NCI-H2081 treated with DMSO at 0.1 percent for 48 hours (cell line): ENCODE measurements at places on chromosomes 2 and 18.

GRCh38 chr2:2116657-2117056, 214.4 kb downstream of the MYT1L start:
- no peak for DNase-seq

DNA sequence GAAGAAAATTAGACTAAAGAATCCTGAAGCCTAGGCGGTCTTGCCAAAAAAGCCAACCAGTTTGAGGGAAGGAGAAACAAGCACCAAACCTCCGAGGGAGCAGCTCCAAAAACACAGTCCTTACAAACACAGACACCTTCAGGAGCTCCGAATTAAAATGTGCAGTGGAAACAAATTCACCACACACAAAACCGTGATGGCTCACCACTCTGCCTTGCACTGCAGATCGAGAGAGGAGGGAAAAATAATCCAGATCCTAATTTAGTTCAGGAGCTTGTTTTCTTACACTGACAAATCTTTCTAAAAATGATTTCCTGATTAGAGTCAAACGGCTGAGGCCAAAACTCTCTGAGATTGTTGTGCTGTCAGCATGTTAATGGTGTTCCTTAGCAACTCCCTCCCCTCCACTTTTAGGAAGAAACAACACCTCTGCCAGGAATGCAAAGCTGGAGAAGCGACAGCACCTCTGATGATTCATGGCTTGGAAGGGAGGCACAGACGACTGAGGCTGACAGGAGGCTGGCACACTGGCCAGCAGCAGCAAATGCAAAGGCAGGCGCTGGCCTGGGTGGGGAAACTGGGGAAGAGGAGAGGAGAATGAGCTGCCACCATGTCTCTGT, 249.4 kb upstream of the KLHL29 start:
- no peak for DNase-seq

- peak; percentile 92 for DNase-seq
Measured at GRCh38 chr2:118088051-118089024, at the start of gene INSIG2. Gene INSIG2, plus strand, starts transcription at chr2:118088471. Its CDS starts 8,086 bp downstream, at chr2:118096557.

- no peak for DNase-seq
Measured at GRCh38 chr2:215970425-215970824, 42.9 kb downstream of the MREG start.

DNA sequence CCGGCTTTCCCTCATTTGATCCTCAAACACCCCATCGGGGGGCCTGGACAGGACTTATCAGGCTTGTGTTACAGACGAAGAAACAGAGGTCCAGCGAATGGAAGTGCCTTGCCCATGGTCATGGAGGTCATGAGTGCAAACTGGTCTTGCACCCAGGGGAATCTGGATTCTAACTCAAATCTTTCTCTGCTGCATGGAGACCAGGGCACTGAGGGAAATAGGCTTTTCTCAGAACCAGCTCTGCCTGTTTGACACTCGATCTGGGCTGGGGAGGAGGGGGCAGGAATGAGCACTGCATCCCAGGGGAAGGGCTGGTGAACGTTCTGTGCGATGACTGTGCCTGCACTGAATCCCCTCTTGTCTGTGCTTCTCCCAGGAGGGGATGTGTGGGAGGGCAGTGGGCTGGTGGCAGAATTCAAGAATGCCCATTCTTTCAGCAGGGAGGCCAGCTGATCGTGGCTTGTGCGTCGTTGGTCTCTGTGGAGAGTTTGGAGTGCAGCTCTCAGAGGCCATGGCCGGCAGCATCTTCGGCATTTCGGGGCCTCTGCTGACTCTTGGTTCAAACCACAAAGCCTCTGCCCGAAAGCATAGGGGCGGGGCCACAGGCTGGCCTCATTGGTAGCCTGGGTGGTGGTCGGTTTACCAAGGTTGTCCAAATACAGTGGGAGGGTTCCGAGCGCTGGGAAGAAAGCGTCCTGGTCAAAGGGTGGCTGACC, 171.6 kb downstream of the DDX1 start:
- no peak for DNase-seq

GRCh38 chr2:47842846-47843245, 59.9 kb downstream of the MSH6 start:
- DNase-seq, result no peak

DNA sequence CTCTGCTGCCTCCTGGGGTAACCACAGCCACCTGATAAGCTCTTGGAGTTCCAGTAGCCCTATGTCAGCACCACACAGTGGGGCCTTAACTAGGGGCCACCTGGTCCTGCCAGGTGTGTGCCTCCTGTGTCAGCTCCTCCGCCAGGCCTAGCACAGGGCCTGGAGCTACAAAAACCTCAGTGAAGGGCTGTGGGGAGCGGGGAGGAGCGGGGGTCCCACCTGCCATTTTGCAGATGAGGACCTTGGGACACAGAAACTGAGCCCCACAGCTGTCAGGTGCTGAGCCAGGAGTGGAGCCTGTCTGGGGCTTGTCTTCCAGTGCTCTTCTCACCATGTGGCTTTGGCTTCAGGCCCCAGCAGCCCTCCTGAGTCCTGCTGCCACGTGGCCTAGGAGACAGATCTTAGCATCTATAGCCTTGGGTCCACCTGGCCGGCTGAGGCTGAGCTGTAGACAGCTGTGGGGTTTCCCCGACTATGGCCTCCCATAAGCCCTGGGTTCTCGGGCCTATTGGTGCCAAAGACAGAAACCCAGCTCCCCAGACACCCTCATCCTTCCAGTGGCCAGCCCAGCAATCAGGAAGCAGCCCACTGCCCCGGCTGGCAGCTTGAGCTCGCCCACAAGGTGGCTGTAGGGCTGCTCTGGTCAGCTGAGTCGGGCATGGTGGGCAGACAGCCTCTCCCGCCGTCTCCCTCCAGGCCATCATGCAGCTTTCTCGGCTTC, 104.5 kb upstream of the MCFD2 start:
- DNase-seq, result no peak

- DNase-seq, result no peak
Measured at GRCh38 chr18:78678318-78678695, 301.3 kb upstream of the SALL3 start.

DNA sequence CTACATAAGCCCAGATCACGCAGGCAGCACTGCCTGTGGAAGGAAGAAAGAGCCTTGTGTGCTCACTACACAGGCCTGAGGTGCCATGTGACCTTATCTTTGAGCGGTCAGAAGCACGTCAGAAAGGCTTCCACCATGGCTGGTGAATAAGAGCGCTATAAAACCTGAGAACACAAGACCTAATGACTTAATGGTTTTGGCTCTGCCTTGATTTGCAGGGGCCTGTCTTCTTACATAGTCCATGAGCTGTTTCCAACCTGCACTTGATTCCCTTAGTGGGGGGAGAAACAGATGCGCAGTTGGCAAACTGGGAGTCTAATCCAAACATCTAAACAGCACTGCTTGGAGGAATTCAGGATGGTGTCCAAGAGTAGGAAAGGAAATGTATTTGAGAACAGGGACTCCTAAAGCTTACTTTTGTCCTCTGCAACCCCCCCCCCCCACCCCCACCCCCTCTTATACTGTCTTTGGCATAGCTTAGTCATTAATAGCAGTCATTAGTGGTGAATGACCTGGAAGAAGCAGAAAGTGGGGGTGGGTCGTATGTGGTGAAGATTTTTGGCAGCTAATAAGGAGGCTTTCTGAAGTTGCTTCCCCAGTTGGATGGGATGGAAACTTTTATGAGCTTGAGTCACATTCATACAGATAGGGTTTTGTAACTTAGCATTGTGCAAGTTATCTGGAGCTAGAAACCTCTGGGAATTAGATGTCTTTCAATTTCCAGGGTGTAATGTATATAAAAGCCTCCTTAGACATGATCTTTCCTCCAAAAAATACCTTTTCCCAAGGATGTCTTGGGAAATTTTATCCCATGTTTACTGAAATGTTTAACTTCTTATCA, 454.1 kb downstream of the MEIS1 start:
- DNase-seq, result no peak

- no peak for DNase-seq
Measured at GRCh38 chr18:38651736-38652135, 1086.1 kb upstream of the CELF4 start.

- DNase-seq, result no peak
Measured at GRCh38 chr2:17857021-17857420, 21.4 kb upstream of the KCNS3 start.

DNA sequence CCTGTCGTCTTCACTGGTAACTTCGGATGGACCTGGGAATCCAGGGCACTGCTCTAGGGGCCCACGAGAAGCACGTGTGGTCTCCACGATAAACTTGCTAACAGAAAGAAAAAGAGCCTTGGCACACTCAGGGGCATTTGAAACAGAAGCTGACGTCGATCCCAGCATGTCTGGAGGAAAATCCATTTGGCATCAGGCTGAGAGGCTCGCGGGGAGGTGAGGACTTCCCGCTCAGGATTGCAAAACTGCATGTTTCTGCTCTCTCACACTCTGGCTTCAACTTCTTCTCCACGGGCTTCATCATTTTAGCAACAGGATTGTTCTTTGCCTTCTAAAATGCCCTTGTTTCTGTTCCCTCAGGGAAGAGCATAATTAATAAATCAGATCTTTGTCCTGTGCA, 181.7 kb upstream of the COPS8 start:
- DNase-seq, result no peak

- DNase-seq, result no peak
Measured at GRCh38 chr2:240836781-240837467, 16.9 kb upstream of the KIF1A start.

DNA sequence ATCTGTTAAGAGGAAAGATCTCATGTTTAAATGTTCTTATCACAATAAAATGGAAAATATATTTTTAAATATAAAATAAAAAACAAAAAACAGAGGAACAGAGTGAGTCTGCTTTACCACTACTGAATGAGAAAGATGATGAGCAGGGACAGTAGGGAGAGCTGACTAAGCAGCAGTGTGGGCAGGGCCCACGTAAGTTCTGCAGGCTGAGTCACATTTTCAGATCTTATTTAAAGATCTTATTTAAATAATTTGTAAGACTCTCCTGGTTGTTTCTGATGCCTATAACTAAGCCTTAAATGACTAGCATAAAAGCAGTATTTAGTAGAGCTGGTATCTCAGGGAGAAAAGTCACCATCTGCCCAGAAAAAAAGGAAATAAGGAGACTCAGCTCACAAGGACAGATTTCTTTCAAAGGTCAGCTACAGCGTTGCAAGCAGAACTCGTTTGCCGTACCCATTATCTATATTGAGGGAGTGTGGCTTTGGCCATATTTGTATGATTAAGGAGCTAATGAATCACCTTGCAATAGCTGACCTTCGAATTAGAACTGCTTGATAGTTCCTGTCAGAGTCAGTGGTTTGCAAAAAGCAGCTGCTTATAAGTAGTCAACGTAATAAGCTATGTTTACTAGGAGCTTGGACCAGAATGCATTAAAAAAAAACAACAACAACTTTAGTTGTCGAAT, 322.1 kb upstream of the CHAC2 start:
- no peak for DNase-seq

DNA sequence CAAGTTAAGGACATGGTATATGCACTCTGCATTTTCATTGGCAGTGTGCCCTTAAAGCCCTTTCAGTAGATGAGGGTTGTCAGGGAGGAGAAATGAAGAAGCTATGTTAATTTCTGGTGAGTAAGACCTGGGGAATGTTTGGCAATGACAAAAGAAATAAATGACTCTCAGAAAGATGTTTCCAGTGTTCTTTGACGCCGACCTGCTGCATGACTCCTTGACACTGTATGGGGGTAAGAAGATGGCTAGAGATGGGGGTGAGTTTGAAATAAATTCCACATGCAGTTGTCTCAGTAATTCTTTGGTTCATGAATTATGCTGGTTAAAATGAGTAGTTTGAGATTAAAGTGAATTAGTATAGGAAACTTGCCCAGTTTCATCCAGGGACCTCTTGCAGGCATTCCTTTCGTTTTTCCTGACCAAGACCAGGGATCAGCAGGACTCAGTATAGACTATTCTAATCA, 5.9 kb downstream of the CCDC121 start:
- no peak for DNase-seq

GRCh38 chr18:48555465-48555995, 16.7 kb downstream of the CTIF start:
- DNase-seq, result no peak

GRCh38 chr2:56741601-56742102, 557.9 kb downstream of the CCDC85A start:
- no peak for DNase-seq

DNA sequence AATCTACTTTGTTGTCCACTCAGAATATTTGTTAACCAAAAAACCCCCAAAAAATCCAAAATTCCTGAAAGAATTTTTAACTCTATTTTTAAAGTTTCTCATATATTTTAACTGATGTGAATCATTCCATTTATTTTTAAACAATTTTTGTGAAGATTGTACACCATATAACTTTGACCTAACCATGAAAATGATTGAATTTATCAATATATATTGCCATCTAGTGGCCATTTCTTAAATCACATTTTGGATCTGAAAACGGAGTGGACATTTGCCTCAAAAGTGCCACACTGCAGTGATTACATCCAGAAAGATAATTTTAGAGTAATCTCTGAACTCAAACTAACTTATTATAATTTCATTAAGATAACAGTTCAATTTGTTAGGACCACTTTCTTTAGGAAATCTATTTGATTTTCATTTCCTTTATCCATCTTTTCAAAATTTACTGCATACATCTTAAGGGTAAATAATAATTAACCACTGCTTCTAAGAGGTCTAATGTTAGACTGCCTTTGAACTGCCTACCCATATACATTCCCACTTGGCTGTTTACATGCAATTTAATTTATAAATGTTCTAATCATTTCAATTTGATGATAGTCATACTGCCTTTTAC, 71.1 kb downstream of the DSC3 start:
- DNase-seq, result no peak

DNA sequence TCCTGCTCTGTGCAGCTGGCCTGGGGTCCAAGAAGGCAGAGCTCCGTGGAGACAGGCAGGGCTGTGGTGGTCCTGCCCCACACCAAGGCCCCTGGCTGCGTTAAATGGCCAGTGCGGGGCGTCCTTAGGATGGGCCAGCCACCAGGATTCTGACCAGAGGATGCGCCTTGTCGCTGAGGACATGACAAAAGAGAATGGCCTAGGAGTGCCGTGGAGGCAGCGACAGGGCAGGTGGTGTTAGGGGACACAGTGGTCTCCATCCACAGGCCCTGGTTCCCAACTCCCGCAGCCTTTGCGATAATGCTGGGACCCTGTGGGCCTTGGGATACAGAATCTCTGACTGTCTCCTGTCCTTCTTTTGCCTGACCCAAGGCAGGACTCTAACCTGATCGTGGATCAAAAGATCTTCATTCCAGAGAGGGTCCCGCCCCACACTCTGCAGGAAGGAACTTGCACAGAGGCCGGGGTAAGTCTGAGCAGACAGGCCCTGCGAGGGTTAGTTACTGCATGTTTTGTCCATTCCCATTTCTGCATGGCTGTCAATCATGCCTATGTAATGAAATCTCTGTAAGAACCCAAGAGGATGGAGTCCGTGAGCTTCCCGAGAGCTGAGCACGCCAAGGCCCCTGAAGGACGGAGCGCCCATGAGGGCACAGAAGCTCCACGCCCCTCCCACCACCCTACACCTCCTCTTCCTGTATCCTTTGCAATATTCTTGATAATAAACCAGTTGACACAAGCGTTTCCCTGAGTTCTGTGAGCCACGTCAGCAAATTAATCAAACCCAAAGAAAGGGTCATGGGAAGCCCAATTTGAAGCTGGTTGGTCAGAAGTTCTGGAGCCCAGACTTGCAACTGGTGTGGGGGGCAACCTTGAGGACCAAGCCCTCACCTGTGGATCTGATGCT, 251.5 kb upstream of the SALL3 start:
- DNase-seq, result no peak
